ENCODE measurements at places on chromosomes 1 and 21.

GRCh38 chr1:26181586-26182382, 4.5 kb downstream of the CNKSR1 start:
- DNase-seq, result no peak

DNA sequence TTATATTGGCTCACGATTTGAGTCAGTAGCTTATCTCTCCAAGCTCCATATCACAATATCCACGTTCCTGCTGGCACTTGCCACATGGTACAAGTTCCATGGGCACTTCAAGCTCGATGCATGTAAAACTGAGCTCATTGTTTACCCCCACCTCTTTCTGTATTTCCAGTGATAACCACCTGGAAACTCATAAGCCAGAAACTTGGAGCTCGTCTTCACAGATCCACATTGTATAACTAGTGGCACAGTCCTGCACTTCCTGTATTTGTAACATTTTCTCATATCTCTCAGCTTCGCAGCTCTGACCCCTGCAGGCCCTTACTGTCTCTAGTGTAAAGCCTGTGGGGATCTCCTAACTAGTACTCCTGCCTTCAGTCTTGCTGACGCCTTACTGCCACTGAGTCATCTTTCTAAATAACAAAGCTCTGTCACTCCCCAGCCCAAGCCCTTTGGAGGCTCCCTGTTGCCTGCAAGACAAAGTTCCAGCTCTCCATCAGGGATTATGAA, 6.5 kb upstream of the C2CD4D start:
- no peak for DNase-seq

DNA sequence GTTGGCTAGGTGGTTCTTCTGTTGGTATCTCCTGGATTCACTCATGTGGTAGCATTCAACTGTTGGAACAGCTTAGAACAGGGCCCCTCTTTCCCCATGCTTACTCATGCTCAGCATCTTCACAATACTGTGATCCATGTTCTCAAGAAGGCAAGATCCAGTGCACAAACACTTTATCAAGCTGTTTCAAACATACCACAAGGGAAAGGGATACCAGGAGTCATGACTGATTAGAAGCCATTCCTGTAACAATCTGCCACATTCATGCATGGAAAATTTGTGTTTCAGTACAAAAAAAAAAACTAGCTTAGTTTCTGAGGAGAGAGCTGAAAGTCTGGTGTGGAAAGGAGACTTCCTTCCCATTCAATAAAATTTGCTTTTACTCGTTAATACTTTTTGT, 169.8 kb upstream of the CACYBP start:
- DNase-seq, result no peak

DNA sequence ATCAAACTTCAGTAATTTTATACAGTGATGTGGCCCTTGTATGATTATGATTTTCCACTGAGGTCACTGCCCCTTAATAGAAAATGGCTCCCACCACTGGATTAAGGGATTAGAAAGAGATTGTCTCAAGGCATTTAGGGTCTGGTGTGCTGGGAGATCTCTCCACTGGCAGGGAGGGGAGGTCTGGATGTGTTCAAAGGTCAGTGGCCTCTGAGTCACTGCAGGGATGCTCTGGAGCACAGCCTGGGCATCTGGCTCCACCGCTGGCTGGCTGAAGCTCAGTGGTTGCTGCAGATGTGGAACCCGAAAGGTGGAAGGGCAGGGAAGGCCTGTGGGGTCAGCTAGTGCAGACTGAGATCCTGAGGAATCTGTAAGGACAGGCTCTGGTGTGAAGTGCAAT, 18.3 kb upstream of the CHI3L1 start:
- DNase-seq, result no peak

DNA sequence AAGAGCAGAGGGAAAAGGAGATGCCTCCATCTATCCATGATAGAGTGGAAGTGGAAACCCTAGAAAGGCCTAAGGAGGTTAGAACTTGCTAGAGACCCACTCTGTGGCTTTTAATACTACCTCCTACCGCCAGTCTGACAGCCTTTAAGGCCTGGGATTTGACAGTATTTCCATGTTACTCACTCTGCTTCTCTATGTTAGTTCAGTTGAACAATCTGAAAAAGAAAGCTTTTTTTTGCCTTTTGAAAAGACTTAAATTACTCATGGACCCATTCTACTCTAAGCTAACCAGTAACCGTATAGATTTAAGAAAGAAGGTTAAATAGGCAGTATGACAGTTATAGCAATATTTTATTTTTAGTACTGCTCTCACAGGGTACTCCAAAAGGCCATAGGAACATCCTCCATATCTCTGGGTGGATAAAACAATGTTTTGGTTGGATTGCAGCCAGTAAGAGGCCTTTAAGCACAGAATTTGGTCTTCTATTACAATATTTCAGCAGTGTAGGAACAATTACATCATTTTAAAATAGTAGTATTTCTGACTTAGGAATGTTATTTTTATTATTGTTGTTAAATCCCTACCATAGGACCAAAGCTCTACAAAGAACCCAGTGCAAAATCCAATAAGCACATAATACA, 15.9 kb upstream of the GPR25 start:
- no peak for DNase-seq

DNA sequence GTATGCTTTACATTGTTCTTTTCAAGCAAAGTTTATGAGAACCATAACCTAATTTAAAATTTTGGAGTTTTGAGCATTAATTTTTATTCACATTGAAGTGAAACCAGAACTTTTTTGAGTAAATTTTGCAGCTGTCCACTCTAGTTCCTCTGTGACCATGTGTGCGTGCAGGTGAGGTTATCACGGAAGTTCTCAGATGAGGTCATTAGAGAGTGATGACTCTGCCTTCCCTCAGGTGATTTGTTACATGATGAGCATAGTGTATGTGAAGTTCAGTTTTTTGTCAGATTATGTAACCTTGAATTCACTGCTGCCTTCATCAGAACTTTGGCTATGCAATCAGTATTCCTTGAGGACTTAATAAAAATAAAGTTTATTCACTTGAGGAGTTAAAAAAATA, 828.2 kb downstream of the ADGRL2 start:
- DNase-seq, result no peak

DNA sequence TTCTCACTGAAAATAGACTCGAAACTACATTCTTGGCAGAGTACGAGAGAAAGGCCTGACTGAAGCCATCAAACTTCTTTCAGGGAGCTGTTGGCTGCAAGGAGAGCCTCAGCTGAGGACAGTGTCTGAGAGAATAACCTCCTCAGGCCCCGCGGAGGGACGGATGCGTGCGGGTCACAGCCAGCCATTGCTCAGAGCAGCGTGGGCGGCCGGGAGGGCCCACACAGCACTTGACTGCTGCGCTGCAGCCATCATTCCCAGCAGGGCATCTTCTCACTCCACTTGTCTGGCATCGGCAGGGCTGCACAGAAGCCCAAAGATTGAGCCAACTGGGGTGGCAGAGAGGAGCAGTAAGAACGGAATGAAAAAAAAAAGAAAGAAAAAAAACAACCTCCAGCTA, 113.5 kb downstream of the XCL2 start:
- no peak for DNase-seq

DNA sequence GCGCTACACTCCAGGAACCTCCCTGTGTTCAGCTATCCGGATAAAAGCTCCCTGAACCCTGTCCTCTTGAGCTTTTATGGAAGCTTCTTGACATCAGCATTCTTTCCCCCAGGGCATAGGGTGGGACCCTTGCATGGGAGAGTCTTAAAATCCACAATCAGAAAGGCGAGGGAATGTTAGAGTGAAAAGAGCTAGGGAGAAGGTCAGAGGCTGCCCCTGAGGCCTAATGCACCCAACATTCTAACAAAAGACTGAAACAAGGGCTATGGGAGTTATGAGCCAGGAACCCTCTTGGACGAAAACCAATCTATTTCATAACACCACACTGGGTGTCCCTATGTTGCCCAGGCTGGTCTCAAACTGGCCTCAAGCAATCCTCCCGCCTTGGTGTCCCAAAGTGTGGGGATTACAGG, 36.7 kb downstream of the NEK2 start:
- no peak for DNase-seq

DNA sequence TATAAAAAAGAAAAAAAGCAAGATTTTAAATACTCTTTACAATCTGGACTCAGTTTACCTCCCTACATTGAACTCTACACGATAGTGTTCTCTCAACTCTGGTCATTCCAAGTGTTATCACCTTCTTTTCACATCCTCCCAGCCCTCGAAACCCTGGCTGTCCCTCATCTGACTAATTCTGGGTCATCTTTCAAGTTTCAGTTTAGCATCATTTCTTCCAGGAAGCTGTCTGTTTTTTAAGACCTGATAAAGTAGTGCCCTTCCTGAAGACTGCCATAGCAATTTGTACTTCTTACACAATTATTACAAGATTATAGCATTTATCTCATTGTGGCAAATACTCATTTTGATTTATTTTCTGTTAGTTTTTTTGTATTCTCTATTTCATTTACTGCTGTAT, 1.2 kb downstream of the ALG14 start:
- DNase-seq, result no peak

DNA sequence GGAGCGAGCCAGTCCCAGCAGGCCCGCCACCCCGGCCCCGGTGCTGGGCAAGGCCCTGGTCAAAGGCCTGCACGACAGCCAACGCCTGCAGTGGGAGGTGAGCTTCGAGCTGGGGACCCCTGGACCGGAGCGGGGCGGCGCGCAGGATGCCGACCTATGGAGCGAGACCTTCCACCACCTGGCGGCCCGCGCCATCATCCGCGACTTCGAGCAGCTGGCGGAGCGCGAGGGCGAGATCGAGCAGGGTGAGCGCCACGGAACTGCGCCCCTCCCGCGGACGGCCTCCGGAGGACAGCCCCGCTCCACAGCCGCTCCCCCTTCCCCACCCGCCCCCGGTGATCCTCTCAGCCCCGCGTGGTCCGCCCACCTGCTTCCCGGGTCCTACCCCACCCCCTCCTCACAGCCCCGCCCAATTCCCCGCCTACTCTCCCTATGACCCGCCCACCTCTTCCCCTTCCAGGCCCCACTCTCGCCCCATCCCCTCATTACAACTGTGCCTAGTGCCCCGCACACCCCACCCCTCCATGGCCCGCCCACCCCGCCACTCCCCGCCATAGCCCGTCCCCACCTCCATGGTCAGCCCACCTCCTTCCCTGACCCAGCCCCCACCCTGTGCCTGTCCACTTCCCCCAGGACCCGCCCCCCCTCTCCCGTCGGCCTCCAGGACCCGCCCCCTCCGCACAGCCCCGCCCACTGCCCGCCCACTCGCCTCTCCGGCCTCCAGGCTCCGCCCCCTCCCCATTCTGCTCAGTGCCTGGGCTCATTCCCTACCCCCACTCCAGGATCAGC, 52.7 kb downstream of the VWA5B1 start:
- DNase-seq, result no peak

- DNase-seq, result no peak
These were observed 34.0 kb upstream of the SSX2IP start for GRCh38 chr1:84724128-84724860.

GRCh38 chr1:62484824-62485468, 48.1 kb downstream of the USP1 start:
- no peak for DNase-seq

- no peak for DNase-seq
These were observed 576.2 kb downstream of the NEGR1 start for GRCh38 chr1:71706029-71706671.
